Fibroblast of skin of scalp (primary cell): ENCODE measurements at places on chromosomes 16 and 17.
A peak's percentile ranks its signal among the peaks of the same experiment; 100 is the strongest.

DNA sequence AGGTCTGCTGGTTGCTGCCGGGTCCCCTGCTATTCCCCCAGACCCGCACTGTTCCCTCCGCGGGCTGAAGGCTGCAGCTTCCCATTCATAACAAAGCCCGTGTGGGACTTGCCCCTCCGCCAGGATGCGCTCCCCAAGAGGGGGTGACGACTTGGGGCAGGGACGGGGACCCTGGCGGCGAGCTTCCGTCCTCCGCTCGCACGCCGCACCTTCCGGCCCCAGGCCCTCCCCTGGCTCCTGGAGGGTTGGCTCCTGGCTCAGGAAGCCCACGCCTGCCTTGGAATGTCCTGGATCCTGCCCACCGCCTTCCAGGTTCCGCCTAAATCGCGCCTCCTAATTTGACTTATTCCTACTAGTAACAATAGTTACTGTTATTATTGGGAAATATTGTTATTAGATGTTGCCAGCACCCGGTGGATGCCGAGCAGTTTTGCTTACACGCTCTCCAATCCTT is 1.1 kb upstream of the TFAP4 start:
- DNase-seq, result peak; percentile 37

GRCh38 chr17:13943909-13944308 is 125.4 kb upstream of the COX10 start:
- no peak for DNase-seq

GRCh38 chr17:70519300-70519699 is 350.0 kb downstream of the KCNJ2 start:
- no peak for DNase-seq

GRCh38 chr16:19883296-19883965 is 1.2 kb downstream of the GPRC5B start:
- no peak for DNase-seq

DNA sequence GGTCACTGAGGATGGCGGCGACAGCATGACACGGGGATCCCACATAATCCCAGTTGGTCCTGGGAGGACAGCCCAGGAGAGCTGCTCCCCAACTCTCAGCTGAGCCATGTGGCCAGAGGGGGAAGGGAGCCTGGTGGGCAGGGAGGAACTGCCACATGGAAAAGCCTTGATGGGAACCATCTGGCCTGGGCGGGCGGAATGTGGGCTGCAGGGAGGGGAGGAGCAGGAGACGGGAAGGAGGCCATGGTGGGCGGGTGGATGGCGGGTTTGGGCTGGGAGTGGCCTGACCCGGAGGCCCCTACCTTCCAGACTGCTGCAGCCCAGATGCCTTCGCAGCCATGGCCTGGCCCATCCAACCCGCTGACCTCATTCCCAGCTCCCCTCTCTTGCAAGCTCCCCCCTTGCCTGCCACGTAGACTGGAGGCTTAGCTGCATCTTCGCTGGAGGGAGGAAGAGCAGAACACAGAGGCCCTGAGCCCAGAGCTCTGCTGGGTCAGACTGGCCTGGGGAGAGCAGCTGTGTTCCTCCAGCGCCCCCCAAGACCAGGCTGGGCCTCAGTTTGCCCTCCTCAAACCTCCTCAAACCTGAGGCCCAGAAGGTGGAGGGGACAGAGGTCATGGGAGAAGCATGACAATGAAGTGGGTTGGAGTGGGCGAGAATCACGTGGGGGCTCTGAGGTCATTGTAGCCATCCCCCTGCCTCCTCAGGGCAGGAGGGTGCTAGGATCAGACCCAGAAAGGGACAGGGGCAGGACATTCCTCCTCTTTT is 8.2 kb upstream of the COL1A1 start:
- peak; percentile 100 for DNase-seq

DNA sequence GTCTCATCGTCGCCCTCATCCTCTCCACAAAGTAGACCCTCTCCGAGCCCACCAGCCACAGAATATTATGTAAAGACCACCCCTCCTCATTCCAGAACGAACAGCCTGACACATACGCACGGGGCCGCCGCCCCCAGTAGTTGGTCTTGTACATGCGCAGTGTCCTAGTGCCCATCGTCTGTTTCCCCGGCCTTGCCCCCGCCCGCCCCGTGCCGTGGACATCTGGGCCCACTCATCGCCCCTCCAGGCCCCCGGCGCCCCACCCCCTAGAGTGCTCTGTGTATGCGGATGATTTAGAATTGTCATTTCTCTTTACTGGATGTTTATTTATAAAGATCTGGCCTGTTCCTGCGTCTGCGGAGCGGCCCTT is 475 bp upstream of the AMDHD2 start:
- no peak for DNase-seq

GRCh38 chr17:32854832-32855389 is 22.0 kb downstream of the MYO1D start:
- DNase-seq, result no peak

DNA sequence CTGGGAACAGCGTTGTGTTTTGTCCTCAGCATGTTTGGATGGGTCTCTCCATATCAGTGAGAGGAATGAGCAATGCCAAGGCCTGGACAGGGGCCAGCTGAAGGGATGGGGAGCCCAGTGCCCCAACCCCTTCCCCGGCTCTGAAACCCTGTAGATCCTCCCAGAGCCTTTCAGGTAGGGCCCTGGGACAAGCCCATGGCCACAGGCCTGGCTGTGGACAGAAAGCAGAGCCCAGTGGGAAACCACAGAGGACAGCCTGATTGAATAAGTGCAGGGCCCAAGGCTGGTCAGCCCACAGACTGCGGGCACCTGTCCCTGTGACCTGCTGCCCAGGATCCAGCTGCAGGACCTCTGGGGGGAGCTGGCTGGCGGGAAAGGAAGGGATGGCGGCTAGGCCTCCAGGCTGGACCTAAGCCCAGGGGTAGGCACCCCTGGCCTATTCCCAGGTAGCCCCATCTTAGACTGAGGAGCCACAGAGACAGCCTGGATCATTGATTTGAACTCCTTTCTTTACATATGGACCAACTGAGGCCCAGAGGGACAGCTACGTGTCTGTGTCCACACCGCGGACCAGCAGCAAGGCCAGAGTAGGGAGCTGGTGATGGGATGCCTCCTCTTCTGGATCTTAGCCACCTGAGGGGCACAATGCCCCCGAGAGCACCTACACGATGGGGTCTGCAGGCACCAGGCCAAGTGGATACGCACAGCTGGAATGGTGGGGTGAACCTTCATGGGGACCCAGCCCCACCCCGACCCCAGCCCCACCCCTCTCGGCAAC is 1.3 kb downstream of the CCDC102A start:
- DNase-seq, result no peak

DNA sequence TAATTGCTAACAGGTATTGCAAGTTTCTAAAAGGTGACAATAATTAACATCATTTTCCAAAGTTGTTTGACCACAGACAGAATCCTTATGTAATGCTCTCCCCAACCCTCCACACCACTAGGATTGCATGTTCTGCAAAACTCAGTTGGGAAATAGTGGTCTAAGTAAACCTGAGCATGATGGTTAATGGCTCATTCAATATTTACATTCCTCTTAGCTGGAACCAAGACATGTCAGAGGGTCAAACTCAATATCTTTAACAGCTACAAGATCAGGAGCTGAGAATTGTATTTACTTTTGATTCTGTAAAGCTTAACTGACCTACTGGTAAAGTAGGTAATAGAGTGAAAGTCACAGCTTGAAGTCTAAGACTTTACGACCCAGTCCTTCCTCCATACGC is 10.2 kb downstream of the MFSD6L start:
- DNase-seq, result no peak

DNA sequence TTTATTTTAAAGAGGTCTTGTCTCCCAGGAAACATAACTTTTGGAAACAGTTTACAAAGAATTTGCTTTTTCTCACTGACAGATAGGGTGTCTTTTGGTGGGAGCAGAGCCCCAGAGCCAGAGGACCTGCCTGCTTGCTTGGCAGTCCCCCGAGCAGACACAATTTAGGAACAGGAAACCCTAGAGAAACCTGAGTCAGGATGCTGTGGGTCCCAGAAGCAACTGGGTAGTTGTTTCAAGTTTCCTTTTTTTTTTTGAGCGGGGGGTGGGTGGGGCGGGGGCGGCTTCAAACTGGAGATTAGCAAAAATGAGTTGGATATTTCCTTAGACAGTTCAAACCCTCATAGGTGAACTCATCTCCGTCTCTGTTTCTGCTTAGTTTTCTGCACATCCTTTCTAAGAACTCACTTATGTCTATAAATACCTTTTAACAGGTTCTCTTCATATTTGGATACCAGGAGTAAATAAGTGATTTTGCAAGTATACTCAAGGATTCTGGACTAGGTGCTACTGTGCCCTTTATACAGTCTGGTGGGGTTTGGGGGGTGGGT is 135.1 kb downstream of the PRKCA start:
- no peak for DNase-seq

DNA sequence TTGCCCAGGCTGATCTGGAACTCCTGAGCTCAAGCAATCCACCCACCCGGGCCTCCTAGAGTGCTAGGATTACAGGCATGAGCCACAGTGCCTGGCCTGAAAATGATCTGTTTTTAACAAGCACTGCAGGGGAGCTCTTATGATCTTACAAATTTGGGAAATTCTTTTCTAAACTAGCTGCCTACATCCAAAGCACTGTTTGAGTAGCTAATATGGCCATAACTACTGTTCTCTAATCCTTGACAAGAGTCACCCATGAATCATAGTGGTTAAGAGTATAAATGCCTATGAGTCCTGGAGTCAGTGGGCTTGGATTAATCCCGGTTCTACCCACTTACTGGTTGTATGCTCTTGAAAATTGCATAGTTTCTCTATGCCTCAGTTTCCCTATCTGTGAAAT is 1.4 kb upstream of the CPPED1 start:
- peak; percentile 14 for DNase-seq

GRCh38 chr17:59950049-59950448 is 14.5 kb downstream of the RNFT1 start:
- no peak for DNase-seq

DNA sequence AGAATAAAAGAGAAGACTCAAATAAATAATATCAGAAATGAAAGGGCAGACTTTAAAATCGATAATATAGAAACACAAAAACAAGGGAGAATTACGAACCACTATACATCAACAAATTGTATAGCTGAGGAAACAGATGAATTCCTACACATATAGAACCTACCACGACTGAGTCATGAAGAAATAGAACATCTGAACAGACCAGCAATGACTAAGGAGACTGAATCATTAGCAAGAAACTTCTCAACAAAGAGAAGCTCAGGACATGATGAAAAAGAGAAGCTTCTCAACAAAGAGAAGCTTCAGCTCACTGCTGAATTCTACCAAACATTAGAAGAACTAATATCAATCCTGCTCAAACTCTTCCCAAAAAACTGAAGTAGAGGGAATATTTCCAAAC is 255.9 kb downstream of the CEP112 start:
- DNase-seq, result peak; percentile 63

DNA sequence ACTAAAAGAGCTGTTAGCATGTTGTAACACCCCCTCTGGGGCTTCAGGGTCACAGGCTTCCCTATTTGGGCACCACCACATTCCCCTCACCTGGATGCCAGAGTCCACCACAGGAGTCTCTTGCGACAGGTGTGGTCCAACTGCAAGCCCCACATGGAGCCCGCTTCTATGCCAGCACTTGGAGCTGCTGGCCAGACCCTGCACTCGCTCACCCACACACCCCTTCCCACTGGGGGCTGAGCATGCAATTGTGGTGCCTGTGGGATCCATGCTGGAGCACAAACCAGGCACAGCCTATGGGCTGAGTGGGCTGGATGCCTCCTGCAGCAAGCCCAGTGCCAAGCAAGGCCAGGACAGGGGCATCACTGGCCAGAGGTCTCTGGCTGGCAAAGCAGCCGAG is 6.0 kb upstream of the BLMH start:
- DNase-seq, result no peak

DNA sequence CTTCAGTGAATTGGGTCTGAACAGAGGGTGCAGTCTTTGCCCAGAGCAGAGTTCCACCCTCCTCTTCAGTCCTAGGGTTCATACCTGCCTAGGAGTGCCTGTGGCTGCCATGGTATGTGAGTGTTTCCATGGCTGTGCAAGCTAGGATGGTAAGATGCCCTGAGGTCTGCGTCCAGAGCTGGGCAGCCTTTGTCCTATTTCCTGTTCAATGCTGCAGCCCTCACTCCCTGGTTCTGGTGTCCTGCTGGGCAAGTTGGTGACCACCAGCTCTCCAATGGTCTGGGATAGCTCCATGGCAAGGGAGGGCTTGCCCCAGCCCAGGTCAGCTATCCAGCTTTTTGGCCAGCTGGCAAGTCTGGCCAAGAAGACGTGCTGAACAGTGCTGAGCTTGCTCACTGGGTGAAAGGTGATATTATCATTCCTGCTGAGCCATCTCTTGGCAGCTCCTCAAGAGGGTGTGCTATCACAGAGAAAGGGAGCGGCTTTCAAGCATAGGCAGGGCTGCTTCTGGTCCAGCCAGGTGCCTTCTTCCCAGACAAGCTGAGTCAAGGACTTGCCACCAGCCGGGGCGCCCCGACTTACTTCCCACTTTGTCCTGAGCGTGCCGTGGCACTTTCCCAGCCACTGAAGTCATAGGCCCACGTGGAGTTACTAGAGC is 13.0 kb upstream of the NFATC3 start:
- peak; percentile 29 for DNase-seq
